IgD-negative memory B cell (primary cell): ENCODE measurements at places on chromosomes 3 and 15. TPM values are rescaled to one million over a fixed set of nuclear protein-coding genes. Genes with fewer than 3 reads are reported as not detected.

Gene TXNRD3
- polyA plus RNA-seq, result 0.28 TPM

Gene FBXW12
- polyA plus RNA-seq, result not detected

Gene LINGO1
- polyA plus RNA-seq, result not detected

Gene TGFBR2
- polyA plus RNA-seq, result 76.8 TPM

Gene ZBTB47
- 0.11 TPM for polyA plus RNA-seq

Gene SPTSSB
- polyA plus RNA-seq, result not detected

Gene HTR3E
- not detected for polyA plus RNA-seq

Gene TICRR
- not detected for polyA plus RNA-seq

Gene TIMP4
- polyA plus RNA-seq, result not detected
